Fibroblast of skin of scalp (primary cell): ENCODE measurements at places on chromosomes 3 and 15.

DNA sequence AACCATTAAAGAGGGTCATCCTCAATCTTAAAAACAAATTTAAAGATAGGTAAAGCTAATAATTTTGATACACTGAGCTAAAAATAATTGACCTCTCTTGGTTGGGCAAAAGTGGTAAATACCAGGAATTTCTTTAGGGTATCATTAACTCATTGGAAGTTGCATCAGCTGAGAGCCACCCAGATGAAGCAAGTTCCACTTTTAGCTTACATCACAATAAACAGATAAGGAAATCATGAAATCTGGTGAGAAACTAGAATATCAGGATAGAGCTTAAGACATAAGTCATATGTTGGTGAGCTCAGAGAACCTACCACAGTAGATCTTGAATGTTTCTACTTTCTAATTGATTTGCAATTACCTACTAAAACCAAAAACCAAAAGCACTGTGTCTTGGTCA, 97.4 kb upstream of the SLC2A2 start:
- no peak for DNase-seq

DNA sequence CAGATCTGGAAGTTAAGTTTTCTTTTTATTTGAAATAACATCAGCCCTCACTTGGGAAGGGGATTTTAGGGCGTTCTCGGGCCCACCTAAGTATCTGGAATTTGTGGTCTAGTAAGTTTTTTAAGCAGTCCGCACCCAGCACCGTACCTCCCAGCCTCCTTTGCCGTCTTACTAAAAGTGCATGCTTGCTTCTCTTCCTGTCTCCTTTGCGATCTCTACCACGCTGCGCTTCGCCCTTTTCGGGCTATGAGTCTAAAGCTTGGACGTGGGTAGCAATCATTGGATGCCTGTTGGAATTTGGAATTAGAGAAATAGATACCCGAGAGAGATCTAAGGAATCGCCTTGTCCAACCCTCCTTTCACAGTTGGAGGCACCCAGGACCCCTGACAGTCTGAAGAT, 1.1 kb downstream of the THSD4 start:
- no peak for DNase-seq

GRCh38 chr3:129360705-129361460, 67.6 kb downstream of the EFCAB12 start:
- no peak for DNase-seq

DNA sequence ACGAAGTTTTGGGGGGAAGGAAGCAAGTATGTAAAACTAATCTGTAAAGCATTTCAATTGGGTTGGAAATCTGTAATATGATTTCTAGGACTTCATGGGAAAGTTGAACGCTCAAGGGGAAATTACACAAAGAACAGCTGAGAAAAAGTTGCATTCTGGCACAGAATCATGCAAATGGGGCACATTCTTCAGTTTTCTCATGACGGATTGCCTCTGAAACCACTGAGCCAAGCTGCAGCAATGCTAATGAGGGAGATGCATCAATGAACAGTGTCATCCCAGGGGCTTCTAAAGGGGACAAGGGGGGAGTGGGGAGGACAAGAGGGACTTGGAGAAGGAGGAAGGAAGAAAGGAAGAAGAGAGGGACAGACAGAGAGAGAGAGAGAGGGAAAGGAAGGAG, 291.4 kb upstream of the ATP11B start:
- peak; percentile 9 for DNase-seq

- DNase-seq = no peak
Measured at GRCh38 chr3:14879211-14879874, 60.6 kb downstream of the FGD5 start.

DNA sequence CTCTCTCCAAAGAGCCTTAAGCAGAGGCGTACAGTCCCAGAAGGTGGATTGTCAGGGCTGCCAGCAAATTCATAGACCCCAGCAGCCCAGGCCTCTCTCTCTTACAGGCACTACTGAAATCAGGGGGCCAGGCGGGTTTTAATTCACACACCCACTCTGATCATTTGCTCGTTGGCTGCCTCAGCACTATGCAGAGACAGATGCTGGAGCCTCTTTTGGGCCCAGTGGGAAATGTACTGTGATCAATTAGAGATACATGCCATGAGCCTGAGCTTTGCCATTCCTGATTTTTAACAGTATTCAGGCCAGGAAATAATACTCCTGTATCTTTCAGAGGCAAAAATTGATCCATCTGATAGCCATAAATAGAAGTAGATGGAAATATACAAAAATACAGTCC, 53.0 kb downstream of the CMTM6 start:
- DNase-seq = no peak

GRCh38 chr3:99506-99905, 97.1 kb upstream of the CHL1 start:
- DNase-seq = no peak

DNA sequence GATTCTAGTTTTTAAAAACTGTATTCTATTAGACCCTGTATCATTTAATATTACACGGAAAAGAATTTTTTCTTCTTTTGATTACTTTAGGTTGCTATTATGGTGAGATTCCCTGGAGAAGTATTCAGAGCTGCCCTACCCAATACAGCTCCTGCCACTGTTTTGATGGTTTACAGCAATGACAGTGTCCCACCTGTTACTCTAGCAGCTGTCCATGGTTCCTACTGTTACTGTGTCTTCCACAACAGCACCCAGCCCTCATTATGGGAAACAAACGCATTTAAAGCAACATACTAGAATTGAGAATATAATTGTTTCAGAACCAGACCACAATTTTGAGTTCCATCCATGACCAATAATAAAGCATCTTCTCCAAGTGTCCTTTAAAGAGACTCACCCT, 450.7 kb downstream of the SHQ1 start:
- DNase-seq = no peak

DNA sequence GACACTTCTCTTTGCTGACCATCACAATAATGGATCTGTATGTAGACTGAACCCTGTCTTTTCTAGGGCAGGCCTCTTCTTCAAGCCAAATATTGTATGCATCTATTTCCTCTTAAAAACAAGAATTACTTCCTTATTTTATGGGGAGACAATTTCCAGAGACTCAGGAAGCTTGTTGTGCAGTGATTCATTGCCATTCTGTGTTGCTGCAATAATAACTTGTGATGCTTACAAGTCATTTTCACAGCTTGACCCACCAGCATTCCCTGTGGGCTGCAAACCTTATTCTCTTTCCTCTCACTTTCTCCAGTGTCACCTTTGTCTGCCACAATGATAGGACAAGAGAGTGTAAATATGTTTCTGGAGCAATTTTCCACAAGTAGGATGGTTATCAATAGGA, 276.7 kb upstream of the SGO1 start:
- DNase-seq = no peak

DNA sequence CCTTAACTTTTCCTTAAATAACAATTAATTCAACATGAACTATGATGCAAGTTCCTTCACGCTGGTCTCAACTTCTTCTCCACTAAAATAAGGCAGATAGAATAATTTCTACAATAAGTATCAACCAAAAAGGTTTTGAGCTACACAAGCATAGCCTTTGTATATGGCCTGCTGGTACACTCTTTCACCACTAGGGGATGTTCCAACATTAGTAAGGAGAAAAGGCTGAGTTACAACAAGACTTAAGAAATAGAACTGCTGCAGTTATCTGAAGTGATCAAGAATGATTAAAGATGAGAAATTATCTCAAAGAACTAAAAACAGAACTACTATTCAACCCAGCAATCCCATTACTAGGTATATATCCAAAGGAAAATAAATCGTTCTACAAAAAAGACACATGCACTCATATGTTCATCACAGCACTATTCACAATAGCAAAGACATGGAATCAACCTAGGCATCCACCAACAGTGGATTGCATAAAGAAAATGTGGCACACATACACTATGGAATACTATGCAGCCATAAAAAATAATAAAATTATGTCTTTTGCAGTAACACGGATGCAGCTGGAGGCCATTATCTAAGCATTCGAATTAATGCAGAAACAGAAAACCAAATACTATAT, 14.4 kb downstream of the ATP13A3 start:
- peak; percentile 76 for DNase-seq

- DNase-seq = no peak
Measured at GRCh38 chr3:122063908-122064307, 8.7 kb downstream of the CD86 start.

DNA sequence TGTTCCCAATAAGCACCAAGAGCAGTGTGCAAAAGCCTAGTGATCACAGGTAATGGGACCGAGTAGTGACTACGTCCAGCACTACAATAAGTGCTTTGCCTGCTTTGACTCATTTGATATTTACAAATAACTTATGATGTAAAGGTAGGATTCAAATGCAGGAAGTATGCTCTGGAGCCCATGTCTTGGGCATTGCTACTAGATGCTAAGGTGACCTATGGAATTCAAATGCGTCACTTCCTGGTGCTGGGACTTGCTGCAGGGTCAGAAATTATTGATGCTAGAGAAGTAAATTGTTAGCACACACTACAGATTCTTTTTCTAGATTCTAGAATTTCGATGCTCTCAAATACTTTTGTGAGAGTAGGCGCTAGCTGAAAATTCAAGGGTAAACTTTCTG, 101.2 kb upstream of the TSC22D2 start:
- no peak for DNase-seq

- DNase-seq = peak; percentile 96
Measured at GRCh38 chr3:59818033-59818918, 768.5 kb upstream of the CFAP20DC start.

DNA sequence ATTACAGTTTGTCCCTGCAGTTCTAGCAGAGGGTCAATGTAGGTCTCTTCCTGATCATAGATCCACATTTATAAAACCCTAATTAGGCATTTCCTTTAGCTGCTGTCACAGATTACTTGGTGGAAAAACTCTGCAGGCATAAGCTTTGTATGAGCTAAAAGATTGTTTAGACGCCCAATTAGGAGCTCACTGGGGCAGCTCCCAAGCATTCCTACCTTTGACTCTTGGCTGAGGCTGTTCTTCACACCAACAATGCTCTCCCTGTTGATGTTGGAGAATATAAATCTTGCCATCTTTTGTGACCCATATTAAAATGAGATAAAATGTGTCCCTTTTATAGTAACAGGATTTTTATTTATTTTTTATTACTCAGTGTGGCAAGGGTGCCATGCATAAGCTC, 148.3 kb upstream of the TRIM42 start:
- no peak for DNase-seq

DNA sequence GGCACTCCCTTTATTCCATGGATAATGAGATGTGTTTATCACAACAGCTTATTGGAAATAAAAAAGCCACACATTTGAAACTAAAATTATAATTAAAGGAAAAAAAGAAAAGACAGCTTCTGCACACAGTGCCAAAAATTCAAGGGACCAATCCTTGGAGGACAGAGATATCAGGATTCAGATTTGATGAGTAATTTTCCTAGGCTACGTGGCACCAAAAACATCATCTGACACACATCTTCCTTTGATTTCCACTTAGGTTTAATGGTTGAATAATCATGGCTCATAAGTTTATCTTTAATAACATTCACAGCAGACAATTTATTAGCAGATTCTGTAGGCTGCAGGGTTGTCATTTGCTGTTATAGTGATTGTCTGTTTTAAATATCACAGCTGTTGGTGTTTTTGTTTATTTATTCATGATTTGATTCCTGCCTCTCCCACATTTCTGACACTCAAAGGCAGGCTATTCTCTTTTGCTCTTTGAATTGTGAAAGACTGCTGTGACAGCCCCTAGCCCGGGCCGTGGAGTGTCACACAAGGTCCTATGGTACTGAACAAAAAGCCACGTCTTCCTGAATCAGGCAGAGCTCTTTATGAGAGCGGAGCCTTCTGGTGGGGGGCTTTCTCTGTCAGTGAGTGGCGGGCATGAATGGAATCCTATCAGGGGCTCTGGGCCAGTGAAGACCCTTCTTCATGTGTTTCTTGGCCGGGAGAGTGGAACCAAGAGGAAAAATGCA, 708.5 kb downstream of the SQOR start:
- DNase-seq = no peak

DNA sequence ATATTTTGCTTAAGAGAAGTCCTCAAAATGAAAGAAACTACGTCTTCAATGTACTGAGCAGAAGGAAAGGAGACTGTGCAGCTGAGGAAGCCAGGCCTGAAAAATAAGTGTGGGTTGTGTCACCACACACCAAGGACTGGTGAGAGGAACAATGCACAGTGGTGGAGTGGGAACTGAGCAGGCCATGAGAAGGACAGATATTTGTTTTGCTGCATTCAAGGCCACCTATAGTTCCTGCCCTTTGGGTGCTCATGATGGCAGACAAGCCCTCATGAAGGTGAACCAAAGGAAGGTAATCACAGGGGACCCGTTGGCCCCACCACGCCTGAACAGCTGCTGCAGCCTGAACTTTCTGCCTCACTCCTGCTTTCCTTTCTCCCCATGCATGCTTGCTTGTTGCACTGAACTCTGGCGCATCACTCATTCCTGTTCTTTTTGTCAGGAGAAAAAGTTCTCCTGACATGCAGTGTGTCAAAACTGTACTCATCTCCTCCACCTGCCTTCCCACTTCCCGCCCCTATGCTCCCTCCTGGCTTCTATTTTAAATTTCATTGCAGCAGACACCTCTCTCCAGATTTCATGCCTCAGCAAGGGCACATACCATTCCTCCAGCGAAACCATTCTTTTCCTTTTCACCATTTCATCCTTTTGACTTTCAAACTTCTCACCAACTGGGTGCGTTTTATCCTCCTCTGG, 2.2 kb upstream of the RNF7 start:
- no peak for DNase-seq

GRCh38 chr15:72086920-72087648, 30.9 kb downstream of the MYO9A start:
- no peak for DNase-seq

DNA sequence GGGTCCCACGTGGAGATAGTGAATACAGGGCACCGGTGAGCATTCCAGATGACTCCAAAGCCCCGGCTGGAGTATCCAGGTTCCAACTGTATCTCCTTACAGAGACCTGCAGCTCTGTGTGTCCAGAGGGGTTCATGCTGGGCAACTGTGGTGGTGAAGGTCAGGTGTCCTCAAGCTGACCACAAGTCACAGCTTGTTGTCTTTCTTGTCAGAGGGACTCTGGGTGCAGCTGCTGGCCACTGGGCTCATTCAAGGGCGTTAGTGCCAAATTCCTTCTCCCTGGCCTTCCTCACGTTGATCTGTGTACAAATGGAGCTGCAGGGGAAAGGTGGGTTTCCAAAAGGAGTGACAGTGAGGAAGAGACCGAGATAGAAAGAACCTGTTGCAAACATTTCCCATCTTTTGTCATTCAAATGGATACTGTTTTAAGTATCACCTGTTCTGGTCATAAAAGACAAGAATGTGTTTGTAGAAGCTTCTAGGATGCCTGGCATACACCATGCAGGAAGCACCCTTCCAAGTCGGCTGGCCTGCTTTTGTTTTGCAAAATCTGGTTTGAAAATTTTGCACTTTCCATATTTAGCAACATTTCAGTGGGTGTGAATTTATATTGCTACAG, 52.5 kb downstream of the CEMIP start:
- no peak for DNase-seq

GRCh38 chr3:39216176-39216790, 23.9 kb upstream of the XIRP1 start:
- no peak for DNase-seq

- DNase-seq = no peak
Measured at GRCh38 chr3:64221571-64222257, 3.6 kb downstream of the PRICKLE2 start.

GRCh38 chr15:69468241-69469121, 15.9 kb downstream of the RPLP1 start:
- DNase-seq = no peak

- DNase-seq = no peak
Measured at GRCh38 chr15:83709811-83710210, 55.9 kb downstream of the ADAMTSL3 start.
